Fibroblast of skin of abdomen (primary cell): ENCODE measurements at places on chromosomes 16 and 17.

- DNase-seq = no peak
Observed at GRCh38 chr17:66692421-66692690, 142.6 kb upstream of the CACNG5 start.

DNA sequence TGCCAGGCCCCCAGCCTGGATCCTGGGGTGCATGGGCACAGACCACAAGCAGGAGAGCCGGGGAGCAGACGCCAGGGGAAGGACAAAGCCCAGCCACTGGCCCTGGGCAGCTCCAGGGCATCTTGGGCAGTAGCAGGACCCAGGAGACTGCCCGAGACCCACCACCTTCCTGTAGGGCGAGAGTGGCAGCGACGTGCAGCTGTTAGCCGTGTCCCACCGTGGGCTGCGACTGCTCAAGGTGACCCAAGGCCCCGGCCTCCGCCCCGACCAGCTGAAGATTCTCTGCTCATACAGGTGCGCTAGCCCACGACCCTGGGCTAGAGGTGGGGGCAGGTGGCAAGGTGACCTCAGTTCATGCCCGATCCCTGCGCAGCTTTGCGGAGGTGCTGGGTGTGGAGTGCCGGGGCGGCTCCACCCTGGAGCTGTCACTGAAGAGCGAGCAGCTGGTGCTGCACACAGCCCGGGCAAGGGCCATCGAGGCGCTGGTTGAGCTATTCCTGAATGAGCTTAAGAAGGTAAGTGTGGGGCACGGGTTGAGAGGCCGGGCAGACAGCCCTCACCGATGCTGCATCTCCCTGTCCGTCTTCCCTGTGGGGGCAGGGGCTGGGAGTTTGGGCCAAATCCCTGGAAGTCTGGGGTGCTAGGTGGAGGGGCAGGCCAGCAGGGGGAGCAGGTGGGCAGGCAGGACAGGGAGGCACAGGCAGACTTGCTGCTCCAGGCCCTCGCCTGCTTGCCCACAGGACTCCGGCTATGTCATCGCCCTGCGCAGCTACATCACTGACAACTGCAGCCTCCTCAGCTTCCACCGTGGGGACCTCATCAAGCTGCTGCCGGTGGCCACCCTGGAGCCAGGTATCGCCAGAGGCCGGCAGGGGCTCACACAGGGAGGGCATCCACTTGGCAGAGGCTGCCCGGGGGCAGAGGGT, 13.5 kb upstream of the SMIM5 start:
- DNase-seq = peak; percentile 36

DNA sequence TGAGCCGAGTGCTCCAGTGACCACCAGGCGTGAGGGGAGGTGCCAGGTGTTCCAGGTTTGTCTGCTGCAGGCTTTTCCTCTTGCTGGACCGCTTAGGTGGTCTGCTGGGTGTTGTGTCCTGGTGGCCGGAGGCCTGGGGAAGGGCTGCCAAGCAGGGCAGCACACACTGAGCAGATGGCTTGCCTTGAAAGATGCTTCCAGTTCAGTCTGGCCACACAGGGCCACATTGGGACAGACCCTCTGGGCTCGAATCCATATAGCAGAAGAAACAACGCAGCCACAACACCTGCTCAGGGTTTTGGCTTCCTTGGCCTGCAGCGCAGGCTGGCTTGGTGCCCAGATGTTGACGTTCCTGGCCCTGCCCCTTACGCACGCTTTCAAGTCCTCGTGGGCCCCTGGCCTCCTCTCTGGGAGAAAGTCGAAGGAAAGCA, 24.8 kb downstream of the GINS2 start:
- no peak for DNase-seq

- no peak for DNase-seq
Observed at GRCh38 chr17:17073030-17073564, 30.8 kb downstream of the MPRIP start.

DNA sequence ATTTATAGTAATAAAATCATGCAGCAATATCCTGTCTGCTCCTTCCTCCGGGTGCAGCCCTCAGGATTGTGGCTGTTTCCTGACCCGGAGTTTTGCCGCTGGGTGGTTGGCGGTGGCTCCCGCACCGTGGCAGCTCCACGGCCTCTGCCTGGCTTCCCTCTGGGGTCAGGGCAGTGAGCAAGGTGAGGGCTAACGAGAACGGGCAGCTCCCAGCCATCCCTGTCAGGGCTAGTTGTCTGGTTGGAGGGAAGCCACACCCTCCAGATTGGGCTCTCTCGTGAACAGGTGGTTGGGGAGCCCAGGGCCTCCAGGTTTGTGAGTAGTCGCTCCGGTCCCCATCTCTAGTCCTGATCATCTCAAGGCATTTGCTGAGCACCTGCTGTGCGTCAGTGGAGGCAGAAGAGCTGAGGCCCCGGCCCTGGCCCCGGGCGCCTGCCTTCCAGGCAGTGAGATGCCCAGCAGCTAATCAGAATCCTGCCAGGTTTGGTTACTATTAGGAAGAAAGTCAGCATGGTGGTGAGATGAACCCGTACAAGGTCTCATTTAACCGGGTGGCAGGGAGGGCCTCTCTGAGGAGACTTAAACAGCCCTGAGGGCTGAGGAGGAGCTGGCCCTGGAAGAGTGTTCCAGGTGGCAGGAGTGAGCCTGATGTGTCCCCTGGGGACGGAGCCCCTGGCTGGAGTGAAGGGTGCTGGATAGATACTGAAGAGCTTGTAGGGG, 2.3 kb upstream of the NUDT16L1 start:
- no peak for DNase-seq

DNA sequence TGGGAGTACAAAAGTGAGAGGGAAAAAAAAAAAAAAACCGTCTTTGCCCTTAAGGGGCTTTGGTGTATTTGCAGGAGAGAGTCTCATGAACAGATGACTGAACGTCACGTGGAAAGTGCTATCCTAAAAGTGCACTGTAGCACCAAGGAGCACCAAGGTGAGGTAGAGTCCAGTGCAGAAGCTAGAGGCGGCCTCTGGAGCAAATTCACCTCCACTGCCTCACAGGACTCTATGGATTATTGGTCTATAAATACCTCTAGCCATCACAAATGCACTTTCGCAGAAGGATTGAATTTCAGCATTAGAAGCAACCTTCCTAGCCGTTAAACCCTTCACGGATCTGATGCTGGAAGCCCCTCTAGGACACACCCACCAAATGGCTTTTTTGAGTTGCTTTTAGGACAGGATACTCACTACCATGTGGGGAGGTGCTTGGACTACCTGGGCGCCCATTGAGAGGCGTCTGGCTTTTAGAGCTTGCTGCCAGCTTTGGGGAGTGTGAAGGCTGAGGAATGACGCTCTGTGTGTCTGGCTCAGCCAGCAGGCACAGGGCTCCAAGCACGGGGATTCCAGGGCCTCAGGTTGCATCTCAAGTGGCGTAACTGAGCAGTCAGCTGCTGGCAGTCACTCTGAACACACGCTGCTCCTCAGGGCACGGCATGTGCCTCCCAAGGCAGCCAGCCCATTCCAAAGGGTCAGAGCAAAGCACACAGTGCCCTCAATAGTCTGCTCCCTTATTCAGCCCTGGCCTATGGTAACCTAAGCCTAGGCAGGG, 52.7 kb downstream of the CDRT4 start:
- no peak for DNase-seq

- DNase-seq = peak; percentile 5
Observed at GRCh38 chr16:27745348-27745747, 195.4 kb downstream of the KATNIP start.

- no peak for DNase-seq
Observed at GRCh38 chr16:82963653-82964052, 336.9 kb downstream of the CDH13 start.

DNA sequence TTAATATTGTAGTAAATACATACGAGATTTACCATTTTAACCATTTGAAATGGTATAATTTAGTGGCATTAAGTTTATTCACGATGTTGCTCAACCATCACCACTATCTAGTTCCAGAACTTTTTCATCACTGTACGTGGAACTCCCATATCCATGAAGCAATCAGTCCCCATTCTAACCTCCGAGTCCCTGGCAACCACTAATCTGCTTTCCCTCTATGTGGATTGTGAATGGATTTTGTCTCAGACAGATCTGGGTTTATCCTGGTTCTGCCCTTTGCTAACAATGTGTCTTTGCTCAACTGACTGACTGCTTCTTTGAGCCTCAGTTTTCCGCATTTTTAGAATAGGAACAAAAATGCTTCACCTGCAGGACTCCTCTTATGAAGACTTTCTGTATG, 51.4 kb downstream of the TANGO6 start:
- DNase-seq = no peak

DNA sequence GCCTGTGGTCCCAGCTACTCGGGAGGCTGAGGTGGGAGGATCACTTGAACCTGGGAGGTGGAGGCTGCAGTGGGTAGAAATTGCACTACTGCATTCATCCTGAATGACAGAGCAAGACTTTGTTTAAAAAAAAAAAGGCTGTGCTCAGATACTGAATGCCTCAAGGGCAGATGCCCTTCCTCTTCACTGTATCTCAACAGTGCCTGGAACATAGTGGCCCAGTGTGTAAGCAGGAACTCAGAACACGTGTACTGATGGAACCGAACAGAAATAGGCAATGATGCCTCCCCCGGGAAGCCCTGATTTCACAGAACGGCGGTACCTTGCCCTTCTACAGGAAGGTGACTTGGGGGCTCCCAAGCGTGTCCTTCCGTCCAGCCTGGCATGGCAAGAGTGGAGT, 46.8 kb downstream of the PLXDC1 start:
- DNase-seq = no peak

GRCh38 chr17:65137021-65137939, at the start of gene RGS9:
RGS9 (plus strand) TSS chr17:65137370; CDS start chr17:65137541, 171 bp downstream.
- peak; percentile 54 for DNase-seq

GRCh38 chr16:51374346-51374745, 223.3 kb upstream of the SALL1 start:
- DNase-seq = peak; percentile 90

DNA sequence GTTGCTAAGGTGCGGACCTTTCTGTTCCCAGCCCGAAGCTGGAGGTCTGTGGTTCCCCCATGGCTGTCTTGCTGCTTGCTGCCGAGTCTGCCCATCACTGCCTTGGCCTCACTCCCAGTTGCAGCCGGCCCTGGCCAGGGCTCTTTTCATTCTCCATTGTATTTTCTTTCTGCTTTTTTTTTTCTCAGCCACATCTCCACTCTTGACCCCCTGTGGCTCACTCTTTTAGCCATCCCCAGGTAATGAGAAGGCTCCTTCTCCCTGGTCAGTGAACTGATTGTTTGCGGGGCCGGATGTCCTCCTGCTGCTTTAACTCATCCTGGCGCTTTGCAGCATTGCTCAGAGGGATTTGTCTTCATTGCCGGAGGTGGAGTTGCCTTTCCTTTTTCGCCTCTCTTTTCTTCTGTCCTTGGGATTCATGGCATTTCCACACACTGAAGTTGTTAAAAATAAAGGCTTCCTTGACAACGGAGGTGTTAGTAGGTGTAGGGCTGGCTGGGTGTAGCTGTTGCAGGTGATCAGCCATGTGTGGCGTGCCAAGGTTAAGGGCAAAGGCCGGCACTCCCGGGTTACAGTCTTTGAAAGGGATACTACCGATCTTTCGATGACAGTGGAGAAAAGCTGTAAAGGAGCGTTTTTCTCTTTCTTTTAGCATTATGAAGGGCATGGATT, 34.1 kb downstream of the MAP2K6 start:
- no peak for DNase-seq

- DNase-seq = no peak
Observed at GRCh38 chr17:45874151-45874550, 20.2 kb upstream of the MAPT start.

- no peak for DNase-seq
Observed at GRCh38 chr17:78826421-78826820, 14.2 kb downstream of the USP36 start.

DNA sequence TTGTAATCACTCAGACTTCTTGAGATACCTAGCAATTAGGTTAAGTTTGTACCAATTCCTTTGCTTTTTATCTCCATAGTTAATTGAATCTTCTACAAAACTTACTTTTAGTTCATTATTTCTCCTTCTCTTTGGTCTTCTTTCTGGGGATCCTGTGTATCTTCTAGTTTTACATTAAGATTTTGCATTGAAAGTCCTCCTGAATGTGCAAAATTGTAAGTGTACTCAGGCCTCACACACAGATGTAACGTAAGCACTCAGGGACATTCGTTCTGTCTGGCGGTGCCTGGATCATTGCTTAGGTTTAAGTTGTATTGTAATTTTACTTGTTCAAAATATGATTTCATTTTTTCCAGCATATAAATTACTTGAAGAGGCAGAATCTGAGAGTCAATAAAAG, 222.6 kb upstream of the CPHXL start:
- no peak for DNase-seq

- no peak for DNase-seq
Observed at GRCh38 chr16:27439271-27440018, 37.5 kb downstream of the IL21R start.

DNA sequence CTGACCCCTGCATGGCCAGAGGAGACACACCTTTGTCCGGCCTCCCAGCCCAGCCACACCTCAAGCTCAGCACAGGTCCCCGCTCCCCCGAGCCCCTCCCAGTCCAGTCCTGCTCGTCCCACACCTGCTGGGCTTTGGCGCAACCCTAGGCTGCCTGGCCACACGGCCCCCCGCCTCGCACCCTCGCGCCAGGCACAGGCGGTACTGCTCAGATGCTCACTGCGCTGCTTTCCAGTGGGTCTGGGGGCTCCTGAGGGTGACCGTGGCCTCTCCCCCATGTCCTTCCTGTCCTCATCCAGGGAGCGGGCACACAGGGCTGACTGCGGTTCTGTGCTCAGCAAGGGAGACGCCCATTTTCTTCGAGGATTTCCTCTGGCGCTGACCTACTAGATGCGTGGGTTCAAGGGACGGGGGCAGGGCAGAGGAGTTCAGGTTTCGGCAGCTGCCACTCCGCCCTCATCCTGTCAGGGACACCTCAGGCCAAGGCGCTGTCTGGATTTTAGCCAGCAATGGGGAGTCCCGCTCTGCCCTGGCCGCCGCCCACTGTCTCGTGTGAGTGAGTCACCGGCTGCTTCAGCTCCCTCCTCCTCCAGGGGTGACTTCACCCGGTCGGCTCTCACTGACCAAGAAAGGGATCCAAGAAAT, 118.0 kb upstream of the ZNF469 start:
- peak; percentile 92 for DNase-seq

DNA sequence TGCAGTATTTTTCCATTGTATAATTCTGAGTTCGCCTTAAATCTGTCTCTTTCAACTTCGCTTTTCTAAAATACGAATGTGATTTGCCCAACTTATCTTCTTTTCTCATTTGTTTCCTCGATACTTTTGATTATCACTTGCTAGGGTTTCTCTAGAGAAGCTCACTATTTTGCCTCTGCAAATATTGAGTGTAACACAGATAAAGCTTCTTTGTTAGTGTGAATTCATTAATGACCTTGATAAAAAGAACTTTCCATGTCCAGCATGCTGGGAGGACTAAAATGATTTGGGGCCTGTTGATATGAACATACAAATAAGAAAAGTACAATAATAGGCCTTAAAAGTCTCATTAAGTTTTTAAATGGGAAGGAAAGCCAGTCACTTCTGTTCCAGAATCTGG, 303.3 kb downstream of the MAP2K6 start:
- no peak for DNase-seq

- no peak for DNase-seq
Observed at GRCh38 chr16:47865337-47865855, 290.4 kb downstream of the ABCC12 start.

DNA sequence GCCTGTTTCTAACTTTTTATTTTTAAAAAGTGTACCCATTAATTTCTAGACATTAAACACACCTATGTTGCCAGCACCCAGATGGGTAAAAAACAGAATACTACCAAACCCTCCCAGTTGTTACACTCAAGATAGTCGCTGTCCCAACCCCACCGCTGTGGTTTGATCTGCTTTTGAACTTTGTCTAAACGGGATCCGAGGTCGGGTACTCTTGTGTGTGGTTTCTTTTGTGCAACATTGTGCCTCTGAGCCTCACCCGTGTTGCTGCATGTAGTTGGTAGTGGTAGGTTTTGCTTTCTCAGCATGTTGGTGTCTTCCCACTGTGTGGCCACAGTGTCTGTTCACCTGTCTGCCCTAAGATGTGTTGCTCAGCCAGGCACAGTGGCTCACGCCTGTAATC, 4.3 kb downstream of the KLHL36 start:
- no peak for DNase-seq
